ENCODE measurements at places on chromosomes 6 and 20.

GRCh38 chr20:19552221-19553180 is 205.6 kb upstream of the RIN2 start:
- peak; percentile 5 for DNase-seq

DNA sequence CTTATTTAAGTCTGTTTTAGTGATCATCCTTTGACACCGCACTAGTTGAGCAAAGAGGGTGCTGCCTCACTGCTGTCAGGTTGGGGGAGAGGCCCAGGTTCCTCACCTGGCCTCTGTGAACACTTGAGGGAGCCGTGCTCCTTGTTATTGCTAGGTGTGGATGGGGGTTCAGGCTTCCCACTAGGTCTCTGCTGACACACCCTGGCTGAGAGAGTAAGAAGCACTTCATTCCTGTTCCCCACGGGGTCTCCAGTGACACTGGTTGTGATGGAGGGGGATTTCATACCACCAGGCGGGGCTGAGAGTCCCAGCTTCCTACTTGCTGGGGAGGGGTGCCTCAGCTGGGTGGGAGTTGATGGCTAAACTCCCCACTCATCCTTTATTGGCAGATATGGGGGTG is 11.1 kb upstream of the NOTCH4 start:
- DNase-seq, result no peak

GRCh38 chr20:24762371-24762770 is 186.7 kb upstream of the CST7 start:
- DNase-seq, result no peak

- no peak for DNase-seq
Measured at GRCh38 chr6:112330879-112331265, 16.3 kb upstream of the RFPL4B start.

- DNase-seq, result no peak
Measured at GRCh38 chr20:22773344-22773743, 189.0 kb upstream of the FOXA2 start.

DNA sequence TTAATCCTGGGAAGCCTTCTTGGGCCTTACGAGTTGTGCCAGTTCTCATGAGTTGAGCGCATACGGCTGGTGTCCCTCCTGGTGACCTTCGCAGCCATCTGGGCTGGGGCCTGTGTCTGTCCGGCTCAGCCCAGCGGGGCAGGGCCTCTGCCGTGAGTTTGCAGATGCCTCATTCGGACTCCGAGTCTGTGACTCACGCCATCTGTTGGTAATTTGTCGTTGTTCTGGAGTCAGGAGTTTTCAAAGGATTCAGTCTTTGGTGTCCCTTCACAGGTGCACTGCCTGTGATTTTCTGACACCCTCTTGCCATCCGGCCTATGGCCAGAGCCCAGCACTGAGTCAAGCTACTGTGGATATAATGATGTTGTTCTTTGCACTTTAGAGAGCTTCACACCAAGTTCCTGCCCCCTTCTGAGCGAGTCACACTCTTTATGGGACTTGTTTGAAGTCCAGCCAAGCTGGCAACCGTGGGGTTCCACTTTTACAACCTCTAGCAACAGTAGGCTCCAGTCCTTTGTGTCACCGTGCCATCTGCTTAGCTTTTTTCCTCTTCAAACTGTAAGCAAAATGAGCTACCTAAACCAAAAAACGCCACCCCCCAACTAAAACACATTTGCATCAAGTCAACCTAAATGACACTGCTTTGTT is 175.6 kb downstream of the AIG1 start:
- peak; percentile 51 for DNase-seq

DNA sequence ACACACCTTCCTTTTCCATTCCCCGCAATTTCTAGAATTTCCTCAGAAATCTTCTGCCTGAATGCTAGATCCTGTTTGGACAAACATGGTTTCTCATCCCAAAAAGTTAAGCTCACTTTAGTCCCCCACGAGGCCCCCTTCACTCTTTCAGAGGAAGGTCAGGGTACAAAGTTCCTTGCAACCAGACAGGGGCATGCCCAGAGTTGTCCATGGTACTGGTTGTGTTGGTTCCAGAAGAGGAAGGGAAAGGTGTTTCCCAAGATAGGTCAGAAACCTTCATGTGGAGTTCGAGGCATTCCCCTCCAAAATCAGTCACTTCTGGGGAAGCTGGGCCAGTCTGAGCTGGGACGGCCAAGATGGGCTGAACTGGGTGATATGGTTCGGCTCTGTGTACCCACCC is 167.6 kb upstream of the MAFB start:
- DNase-seq, result no peak

DNA sequence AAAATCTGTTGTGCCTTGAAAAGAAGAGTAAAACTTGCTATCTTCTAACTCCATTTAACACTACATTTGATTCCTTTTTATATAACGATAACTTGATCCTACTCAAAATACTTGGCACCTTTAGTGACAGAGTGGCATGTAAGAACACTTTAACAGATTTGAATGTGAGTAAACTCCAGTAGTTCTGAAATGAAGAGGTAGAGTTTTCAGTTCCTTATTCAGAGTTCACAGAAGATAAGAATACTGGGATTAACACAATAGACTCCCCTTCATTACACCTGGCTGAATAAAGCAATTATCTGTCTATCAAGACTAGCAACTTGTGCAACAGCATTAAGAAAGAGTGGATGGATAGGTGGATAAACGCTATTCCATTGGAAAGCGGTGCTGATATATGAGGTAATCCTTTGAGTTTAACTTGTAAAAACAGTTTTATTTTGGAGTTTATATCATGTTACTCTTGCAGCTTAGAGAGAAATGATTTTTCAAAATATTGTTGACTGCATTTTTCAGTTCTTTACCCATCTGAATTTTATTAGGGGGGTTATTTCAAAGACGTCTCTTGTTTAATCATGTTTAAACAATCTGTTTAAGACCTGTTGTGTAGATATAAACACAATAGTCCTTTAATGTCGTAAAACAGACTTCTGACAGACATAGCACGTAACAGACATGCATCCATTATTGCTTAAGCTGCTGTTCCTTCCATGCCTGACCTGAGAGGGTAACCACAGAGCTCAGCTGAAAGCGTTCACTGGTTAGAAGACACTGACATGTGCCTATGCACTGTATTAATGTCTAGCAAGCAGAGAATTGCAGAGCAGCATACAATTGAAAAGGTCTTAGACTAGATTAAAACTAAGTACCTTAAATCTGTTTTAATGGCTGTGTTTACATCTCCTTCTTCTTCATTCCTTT is 102.4 kb upstream of the SUPT3H start:
- DNase-seq, result peak; percentile 78

DNA sequence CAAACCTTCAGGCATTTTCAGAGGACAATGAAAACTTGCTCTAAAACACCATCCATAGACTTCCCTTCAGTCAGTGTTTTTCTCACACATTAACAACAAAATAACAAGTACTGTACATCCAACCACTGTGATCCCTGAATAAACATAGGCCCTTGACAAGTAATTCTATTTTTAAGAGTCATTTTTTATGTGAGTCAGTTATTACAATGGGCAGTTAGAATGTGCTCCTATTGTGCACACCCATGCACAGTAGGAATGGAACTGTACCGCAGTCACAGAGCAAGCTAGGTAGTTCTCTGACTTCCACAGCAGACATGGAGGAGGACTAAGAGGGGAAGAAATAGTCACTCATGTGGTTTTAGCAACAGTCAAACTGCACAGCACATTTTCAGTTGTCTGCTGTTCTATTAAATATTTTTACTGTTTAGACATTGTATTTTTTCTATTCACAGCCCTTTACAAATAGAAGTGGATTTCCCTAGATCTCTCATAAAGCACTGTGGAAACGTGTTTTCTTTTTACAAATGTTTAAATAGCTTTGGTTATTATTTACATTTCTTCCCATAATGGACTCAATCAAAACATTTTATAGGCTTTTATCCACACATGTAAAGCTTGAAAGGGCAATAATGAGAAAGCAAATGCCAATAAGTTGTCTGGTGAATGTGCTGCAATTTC is 100.4 kb downstream of the JAG1 start:
- DNase-seq, result peak; percentile 38

- DNase-seq, result peak; percentile 52
Measured at GRCh38 chr6:31122791-31123706, 2.8 kb upstream of the CDSN start.

DNA sequence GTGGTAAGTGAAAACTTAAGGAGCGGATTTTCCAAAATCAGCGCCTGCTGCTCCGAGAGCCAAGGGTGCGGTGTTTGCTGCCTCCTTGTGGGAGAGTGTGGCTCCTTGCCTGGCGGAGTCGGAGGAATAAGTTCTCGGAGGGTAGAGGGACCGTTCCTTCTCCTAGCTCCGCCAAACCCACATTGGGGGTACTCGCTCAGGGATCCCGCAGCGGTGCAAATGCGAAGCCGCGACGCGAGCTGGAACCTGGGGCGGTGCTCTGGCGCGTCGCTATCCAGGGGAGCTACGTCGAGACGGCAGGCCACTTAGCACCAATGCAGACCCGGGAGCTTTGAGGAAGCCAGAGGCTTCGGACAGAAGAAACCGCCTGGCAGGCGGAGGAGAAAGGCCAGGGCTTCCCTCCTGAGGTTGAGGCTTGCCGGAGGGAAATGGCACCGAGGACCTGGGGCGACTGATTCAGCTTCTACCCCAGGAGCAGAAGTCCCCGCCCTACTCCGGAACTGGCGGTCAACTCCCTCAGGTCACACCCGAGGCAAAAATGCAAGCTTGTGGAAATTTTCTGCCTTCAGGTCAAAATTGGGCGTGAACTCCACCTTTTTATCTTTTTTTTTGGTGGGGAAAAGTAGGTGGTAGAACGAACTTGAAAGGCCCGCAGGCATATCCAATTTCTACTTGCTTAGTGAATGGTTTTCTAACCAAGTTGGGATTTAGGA is 5.7 kb upstream of the DDX43 start:
- peak; percentile 66 for DNase-seq

DNA sequence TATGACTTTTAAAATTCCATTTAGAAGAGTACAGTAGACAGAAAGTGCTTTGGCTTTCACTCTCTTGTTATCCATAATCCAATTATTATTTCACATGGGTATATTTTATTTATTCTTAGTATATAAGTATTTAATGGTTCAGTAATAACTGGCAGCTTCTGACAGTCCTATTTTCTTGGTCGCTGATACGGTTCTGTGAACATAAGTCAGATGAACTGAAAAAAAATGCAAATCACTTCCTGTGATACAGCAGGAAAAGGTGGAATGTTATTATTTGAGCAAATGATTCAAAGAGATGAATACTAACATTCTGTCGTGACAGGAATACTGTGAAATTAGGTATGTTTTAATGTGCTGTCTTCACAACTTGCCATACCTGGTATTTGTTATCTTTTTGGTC is 132.3 kb downstream of the ARHGAP18 start:
- no peak for DNase-seq

DNA sequence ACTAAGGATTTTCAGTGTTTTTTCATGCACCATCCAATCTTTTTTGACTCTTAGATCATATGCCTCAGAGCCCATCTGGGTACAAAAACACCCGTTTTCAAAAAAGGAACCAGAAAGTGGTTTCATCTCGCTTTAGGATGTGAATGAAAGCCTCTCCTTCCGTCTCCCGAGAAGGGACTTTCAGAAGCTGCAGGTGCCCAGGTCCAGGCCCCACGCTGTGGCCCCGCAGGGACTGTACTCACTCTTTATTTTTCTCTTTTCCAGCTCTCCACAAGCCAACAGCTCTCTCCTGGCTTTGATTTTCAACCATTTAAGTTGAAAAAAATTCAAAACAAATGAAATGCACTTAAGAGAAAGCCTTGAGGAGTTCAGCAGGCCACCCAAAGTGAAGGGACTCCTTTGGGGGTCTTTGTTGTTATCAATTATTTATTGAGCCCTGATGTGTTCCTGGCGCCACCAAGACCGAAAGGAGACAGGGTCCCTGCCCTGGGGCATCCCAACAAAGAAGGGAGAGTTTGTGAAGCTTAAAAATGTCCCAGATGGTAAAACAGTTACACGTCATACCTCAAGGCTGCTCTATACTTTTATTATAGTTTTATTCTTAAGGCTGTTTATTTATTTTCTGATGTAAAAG is 467.3 kb downstream of the PREX1 start:
- no peak for DNase-seq

- peak; percentile 92 for DNase-seq
Measured at GRCh38 chr6:159716247-159717096, 10.8 kb upstream of the WTAP start.

DNA sequence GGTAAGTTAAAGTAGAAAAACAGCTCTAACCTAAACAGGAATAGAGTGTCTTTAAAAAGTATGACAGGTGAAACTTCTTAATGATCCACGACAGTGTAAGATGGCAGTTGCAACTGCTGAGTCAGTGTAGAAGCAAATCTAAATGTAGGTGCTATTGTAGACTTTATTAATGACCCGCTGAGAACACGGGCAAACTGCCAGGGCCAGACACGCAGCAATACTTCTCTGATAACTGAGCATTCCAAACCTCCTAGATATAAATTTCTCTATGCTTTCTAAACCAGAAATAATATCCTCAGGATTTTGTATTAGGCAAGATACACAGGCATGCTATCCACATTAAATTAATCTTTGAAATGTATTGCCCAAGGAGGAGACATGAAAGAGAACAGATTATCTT is 1076.4 kb downstream of the HACE1 start:
- peak; percentile 1 for DNase-seq

DNA sequence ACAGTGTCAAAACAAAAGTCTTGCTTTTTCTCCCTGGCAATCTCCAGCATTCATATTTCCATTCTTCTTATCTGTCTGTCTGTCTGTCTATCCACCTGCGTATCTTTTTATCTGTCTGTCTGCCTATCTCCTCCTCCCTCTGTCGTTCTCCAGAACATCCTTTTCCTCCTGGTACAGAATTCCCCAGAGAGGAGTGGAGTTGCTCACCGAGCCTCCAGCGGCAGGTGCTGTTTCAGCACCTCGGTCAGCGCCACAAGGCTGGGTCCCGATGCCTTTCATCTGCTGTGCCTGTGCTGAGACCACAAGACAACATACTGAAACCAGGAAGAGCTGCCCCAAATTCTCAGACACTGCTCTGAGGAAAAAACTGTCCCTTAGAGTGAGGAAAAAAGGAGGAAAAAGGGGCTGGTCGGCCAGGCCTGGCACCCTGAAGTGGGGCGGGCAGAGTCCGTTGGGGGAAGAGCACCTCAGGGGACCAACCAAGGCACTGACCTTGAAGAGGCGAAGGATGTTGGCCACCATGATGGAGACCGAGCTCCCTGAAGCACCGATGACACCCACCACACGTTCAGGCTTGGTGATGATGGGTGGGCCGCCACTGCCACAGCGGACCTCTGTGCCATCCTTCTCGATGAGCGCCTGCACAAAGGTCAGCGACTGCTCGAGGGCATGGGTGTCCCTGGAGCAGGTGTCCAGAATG is 13.3 kb downstream of the GRM4 start:
- peak; percentile 41 for DNase-seq

DNA sequence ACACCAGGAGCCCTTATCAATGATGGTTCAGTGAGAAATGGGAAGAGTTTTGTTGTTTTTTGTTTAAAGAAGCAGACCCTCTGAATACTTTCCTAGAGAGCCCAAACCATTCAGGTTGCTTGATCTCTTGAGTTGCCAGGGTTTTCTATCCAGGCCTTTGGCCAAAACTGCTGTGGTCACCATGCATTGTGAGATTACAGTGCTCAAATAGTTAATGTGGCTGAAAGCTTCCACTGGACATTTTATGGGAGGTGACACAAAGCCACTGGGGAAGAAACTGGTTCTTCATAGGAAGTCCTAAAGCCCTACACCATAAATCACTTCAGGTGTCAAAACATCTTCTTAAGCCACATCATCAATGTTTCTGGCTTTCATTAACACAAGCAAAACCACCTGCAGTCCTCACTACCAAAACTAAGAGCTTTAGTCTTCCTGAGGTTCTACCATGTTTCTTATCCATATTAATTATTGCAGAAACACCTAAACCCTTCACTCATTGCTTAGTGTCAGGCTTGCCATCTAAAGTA is 101.6 kb downstream of the IBTK start:
- DNase-seq, result peak; percentile 11
